ENCODE measurements at places on chromosomes 4 and X.

DNA sequence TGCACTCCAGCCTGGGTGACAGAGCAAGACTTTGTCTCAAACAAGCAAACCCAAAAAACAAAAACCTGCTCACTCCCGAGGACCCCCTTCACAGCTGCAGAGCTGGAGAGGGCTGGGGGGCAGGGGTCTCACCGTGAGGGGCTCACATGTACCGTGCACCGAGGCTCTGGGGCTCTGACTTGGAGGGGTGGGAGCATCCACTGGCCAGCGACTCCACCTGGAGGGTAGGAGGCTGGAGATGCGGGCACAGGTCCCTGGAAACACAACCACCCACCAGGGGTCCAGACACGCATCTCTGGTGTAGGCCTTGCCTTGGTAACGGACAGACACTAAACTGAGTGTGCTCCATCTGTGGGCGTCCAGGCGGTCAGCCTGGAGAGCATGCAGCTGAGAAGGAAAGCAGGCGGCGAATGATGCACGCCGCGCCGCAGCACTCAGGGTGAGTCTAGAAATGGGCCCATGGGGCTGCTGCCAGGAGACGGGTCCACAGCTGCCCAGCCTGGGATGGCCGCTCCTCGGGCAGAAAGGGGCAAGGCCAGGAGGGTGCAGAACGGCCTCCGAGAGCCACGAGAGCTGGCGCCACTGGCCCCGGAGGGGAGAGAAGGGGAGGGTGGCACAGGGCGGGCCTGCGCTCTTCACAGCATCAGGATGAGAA is 26.1 kb downstream of the PPP2R3B start:
- DNase-seq, result no peak

DNA sequence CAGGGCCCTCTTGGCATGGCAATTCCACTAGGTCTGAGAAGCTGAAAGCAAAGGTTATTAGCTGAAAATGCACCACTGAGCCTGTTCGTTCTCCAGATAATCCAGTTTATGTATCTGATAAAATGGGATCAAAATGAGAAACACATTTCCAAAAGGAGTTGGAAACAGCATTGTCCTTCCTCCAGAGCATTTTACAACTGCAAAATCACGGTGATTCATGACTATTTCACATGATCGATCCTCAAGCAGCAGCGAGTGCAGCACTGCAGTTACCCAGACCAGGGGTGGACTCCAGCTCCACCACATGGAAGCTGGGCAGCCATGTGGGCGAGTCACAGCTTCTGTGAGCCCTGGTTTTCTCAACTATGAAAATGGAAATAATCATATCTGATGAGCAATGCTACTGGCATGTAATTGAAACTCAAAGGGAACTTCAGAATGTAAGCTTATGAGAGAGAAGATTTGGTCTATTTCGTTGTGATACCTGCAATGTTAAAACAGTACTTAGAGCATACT is 78.7 kb upstream of the MSX1 start:
- DNase-seq, result peak; percentile 17

- DNase-seq, result no peak
Measured at GRCh38 chrX:14573161-14573560, 43.8 kb downstream of the GLRA2 start.

GRCh38 chr4:99248714-99249113 is 29.7 kb upstream of the ADH6 start:
- peak; percentile 77 for DNase-seq

GRCh38 chrX:15014281-15014680 is 141.1 kb downstream of the MOSPD2 start:
- DNase-seq, result no peak

DNA sequence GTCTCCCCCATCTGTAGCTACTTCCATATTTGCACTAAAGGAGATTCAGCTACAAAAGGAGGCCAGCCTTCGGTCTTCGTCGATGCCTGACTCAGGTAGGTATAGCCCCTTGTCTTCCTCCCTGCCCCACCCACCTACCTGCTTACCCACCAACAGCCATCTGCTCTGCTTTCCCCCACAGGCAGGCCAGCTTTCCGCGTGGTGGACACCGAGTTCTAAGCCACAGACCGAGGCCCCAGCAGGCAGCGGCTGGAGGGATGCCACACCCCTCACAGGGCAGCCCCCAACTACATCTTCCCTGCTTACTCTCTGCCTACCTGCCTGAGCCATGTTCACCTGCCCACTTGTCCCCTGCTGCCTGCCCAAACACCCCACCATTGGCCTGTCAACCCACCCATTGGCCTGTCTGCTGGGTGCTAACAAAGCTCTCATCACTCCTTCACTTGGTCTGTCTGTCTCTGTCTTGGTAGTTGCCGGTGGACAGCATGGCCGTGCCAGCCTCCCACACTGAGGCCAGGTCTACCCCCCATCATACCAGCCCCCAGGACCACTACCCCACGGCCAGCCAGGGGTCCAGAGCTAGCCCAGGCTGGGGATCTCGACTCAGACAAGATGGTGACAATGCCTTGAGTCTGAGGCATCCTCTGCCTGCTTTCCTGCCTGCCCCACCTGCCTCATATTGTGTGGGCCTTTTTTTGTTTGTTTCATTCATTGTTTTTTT is 4.1 kb upstream of the USP11 start:
- DNase-seq, result no peak

GRCh38 chr4:25865586-25865985 is 2.8 kb upstream of the SEL1L3 start:
- DNase-seq, result peak; percentile 99

GRCh38 chrX:109782994-109783700 is 50.1 kb upstream of the ACSL4 start:
- no peak for DNase-seq

- peak; percentile 10 for DNase-seq
Measured at GRCh38 chrX:132023896-132024386, 839 bp downstream of the STK26 start.

- peak; percentile 92 for DNase-seq
Measured at GRCh38 chr4:177596035-177596434, 153.8 kb upstream of the AGA start.

DNA sequence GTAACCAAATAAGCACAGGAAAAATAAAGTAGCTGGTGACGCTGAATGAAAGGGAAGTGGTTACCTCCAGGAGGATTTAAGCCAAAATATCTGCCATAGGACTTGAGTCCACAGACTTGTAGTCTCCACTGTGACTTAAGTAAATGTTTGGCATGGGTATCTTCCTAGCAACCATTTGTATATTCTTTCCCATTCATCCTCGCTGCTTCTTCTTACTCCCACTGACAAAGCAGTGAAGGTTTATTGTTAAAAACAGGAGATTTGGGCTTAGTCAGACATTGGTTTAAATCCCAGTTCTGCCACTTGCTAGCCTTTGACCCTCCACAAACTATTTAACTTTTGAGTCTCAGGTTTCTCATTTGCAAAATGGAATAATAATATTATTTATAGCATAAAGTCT is 22.3 kb downstream of the COL4A6 start:
- DNase-seq, result no peak

- DNase-seq, result no peak
Measured at GRCh38 chr4:3792813-3793212, 26.6 kb downstream of the ADRA2C start.

GRCh38 chrX:49184294-49185281 is 1.6 kb downstream of the PRICKLE3 start:
- DNase-seq, result peak; percentile 93

DNA sequence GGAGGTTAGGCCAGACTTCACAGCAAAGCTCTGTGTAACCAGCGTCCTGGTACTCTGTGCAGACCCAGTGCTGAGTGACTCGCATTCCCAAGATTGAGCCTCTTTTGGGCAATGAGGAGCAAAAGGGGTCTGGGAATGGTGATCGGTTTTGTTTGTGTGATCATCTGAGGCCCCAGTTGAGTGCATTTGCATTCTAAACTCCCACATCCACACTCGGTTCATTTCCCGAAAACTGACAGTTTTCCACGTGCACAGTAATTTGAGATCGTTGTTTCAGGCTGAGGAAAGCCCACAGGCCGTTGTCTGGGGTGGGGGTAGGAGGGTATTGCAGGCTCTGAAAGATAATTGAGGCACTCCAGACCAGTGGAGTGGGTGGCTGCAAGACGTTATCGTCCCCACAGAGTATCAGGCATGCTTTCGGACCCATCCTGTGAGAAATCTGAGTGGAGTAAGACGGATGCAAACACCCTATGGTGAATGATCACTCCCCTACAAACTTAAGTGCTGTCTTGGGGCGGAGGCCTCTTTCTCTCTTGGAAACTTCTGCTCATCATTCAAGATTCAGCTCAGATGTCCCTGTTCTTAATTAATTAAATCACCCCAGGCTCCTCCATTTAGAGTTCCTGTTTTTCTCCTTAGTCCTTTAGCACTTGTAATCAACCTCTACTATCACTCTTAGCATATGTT is 96.1 kb downstream of the AFF1 start:
- DNase-seq, result no peak
